ENCODE measurements at places on chromosomes 2 and 18.

DNA sequence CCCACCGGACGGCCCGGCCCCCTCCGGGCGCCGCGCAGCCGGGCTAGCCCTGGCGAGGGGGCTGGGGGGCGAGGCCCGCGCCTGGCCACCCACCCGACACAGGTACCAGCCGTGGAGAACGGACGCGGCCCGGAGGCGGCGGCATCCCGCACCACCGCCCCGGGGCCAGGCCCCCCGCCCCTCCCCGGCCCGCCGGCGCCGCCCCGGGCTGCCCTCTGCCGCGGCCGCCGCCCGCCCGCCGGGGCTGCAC is 405 bp downstream of the SOS1 start:
- no peak for DNase-seq

DNA sequence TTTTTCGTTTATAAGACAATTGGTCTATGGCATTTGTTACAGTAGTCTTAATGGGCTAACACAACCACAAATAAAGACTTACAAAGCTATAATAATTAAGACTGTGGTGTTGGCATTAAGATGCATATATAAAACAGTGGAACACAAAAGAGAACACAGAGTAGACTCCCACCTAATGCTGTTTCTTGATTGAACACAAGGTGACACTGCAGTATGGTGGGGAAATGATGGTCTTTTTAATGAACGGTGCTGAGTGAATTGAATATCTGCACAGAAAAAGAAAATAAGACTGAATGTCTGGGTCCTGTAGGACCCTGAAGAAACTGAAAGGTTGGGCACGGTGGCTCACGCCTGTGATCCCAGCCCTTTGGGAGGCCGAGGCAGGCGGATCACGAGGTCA is 1136.6 kb upstream of the NXPH2 start:
- no peak for DNase-seq

- no peak for DNase-seq
Measured at GRCh38 chr18:9826685-9827084, 59.1 kb upstream of the TXNDC2 start.

- DNase-seq: no peak
Measured at GRCh38 chr2:236687296-236687965, 117.8 kb downstream of the ACKR3 start.

- no peak for DNase-seq
Measured at GRCh38 chr2:102185347-102185746, 1.5 kb upstream of the IL1RL2 start.

GRCh38 chr2:175679231-175679630 is 322.8 kb downstream of the LNPK start:
- no peak for DNase-seq

- DNase-seq: no peak
Measured at GRCh38 chr2:18845854-18846445, 256.6 kb upstream of the NT5C1B start.

DNA sequence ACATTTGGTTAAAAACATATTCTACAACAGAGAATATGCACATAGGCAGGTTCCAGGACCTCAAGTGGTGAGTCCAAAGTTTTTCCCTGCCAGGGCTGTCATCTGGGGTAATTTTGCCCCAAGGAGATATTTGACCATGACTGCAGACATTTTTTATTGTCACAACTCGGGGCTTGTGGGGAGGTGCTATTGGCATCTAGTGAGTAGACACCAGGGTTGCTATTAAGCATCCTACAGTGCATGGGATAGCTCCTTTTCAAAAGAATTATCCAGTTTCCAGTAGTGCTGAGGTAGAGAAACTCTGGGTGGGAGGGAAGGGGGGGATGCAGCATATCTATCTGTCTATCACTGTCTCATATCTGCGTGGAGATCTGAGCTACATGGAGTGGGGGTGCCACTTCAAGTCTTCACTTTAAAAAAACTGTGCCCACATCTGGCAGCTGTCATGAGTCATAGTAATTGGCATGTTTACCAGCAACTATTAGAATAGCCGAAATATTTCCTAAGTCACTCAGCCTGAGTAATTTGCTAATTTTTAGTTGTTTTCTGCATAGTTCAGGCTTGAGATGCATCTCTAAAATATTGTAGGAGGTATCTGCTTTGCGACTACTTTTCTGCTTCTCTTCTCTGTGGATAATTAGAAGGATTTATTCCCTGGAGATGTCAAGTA is 254.0 kb upstream of the RBMS1 start:
- no peak for DNase-seq

DNA sequence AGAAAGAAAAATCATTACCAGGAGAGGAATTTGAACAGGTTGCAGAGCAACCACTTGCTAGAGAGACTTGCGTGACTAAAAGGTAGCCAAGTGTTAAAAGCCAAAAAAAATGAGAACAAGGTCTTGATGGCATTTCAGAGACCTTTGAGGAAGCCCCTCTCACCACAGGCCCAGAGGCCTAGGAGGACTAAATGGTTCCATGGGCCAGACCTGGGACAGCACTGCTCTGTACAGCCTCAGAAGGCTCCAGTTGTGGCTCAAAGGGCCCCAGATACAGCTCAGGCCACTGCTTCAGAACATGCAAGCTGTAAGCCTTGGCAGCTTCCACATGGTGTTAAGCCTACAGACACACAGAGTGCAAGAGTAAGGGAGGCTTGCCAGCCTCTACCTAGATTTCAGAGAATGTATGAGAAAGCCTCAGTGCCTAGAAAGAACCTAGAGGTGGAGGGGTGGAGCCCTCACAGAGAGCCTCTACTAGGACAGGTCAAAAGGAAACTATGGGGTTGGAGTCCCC is 15.3 kb downstream of the CNDP1 start:
- no peak for DNase-seq

DNA sequence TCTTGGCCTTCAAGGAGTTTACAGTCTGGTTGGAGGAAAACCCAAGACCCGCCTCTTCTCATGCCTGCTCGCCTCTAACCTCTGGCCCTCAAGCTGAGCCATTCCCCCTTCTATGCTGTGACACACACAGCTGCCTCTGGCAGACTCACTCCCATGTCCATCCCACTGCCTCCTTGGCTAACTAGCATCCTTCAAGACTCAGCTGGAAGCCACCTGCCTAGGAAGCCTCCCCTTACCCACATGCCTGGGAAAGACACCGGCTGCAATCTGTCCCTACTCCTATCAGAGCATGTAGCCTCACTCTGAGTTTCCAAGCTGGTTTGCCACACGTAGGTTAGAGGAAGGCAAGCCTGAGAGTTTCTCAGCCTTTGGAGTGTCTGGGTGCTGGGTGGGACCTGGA is 6.9 kb upstream of the MGAT4A start:
- DNase-seq: no peak

DNA sequence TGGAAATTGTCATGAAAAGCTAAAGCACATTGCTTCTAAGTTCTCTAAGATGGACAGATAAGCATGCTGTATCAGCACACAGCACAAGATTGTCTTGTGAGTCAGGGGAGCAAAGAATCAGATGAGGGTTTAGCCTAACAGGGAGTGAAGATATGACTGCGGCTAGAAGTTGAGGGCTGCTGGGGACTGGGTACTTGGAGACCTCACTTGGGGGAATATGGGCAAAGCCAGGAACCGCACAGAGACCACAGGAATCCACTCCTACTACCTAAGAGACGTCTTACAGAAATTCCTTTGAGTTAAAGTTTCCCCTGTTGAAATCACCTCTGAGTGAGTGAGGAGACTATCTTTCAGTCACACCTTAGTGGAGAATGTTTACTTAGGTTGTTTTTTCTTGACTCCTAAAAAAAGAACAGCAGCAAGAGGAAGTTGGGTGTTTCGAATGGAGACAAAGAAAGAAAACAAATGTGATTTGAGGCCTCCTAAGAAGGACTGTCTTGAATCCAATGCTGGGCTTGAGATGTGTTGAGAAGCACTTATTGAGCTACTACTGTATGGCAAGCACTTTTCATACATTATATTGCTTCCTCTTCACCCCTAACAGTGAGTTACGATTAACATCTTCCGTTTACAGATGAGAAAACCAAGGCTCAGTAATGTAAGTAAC is 100.7 kb downstream of the ANKRD44 start:
- no peak for DNase-seq

DNA sequence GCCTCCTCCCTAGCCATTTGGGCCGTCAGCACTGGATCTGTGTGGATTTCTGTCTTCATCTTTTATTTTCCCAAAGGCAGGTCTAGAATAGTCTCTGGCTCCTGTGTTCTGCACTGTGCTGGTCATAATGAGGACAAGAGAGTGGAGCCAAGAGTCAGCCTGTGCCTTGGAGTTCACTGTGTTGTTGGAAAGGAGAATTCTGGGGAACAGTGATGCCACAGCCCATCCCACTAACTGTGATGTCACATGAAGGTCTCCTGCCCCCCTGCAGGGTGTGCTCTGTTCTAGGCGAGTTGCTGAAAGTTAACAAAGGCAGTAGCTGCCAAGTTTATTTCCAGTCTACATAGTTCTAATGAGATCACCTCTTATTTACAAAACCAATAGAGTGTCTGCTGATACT is 248.5 kb downstream of the TPGS2 start:
- DNase-seq: no peak

DNA sequence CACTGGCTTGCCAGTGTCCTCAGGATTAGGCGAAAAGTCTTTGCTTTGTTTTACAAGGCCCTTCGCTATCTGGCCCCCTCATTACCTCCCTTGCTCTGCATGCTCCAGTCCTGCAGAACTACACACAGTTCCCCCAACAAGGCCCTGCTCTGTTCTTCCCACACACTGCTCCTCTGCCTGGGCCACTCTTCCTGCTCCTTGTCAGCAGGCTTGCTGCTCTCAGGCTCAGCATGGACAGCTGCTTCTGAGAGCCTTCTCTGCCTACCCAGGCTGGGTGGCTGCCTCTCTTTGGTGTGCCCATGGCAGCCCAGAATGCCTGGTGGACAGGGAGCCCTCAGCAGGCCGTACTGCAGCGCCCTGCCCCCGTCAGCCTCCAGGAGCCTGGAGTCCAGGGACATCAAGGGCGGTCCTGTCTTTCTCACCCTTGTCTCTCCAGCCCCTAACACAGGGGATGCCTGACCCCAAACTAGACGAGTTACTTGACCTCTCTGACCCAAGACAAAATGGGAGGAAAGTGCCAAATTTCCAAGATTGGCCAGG is 111.1 kb downstream of the MSH2 start:
- no peak for DNase-seq

DNA sequence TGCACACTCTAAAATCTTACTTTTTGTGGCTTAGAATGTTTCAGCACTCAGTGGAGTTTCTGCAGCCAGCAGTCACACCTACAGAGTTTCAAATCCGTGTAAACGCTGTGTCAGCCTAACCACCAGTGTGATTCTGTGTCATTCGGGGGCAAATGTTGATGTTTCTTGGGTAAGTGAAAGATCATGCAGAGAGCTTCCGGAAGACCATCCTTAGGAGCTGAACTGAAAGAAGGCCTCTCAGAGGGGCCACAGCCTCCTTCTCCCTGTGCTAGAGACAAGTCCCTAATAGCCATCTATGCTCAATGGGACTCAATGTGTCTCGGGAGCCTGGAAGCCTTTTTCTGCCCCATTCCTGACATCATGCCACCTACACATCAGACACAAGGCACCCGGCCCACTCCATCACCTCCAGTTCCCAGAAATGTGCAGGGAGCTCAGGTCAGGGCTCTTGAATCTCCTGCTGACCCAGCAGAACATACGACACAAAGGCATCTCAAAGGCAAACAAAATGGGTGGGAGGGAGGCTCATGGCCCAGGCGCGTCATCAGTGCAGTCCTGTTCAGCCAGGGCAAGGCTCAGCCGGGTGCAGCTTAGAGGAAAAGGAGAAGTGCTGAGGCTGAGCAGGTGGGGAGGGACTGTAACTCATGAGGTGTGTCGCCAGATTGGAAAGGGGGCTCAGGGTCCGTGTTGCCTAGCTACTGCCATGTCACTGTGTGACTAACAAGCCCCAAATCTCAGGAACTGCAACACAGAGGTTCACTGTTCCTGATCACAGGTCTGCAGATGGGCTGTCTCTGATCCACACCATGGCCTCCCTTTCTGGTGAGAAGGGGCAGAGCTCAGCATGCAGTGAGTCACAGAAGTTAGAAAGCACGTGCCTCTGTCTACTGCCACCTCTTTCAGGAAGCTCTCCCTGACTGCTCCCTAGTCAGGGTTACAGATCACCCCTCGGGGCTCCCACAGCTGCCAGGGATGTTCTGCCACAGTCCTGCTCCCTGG is 82.0 kb downstream of the SMAD7 start:
- DNase-seq: no peak

DNA sequence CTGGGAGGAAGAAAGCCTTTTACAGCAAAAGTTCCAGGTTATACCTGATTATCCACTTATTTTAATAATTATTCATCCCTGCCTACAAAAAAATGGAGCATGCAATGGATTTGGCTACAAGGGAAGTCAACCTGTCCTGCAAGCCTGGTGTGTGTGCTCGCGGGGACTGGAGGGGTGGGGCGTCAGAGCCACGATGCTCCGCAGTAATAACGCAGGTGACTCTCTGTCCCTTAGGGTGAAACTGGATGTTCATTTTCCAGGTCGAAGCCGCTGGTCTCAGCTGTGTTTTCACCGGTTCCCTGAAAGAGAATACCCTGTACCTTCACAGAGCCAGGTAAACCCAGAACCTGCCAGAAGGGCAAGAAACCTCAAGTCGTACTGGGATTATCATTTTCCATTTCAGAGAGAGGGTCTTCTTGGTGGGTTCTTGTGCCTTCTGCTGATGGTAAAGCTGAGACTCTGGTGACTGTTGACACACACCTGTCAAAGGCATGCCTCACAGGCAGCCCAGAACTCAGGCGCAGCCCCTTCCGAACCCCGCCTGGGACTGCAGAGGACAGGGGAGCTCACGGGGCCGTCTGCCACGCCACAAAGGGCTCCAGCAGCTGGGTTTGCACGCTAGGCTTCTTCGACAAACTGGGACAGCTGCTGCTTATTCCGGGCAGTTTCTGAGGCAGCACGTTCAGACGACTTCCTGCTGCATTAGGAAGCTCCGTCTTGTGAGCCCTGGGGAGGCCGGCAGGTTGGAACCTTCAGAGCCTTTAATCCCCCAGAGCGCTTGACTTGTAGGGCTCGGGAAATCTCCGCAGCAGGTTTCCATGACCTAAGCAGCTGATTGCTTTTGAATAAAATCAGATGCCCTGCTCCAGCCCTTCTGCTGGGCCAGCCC is 58.6 kb downstream of the KCNG2 start:
- DNase-seq: no peak

GRCh38 chr2:68284896-68285295 is 32.6 kb upstream of the PPP3R1 start:
- no peak for DNase-seq

- no peak for DNase-seq
Measured at GRCh38 chr18:29326214-29326613, 1149.3 kb upstream of the CDH2 start.

- peak; percentile 50 for DNase-seq
Measured at GRCh38 chr2:27049422-27050280, 1.8 kb upstream of the AGBL5 start.

DNA sequence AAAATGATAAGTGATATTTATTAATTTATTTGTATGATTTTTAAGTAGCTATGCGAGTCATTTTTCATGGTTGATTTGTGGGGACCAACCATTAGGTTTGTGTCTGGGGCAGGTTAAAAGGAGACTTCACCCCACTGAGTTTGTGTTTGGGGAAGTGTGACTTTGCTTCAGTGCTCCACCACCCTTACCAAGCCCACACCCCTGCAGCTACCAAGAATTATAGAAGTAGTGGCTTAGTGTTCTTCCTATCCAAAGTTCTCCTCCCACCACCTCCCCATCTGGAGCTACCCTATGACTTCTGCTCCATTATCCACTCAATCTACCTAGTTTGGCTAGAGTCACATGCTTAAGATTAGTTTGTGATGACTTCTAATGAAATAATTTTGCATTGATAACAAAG is 182.1 kb upstream of the ZEB2 start:
- no peak for DNase-seq
